Ecto neural progenitor cell (in vitro differentiated cells): ENCODE measurements at places on chromosomes 7 and 10.

GRCh38 chr7:143375298-143376034 is 5.7 kb upstream of the ZYX start:
- no peak for DNase-seq

DNA sequence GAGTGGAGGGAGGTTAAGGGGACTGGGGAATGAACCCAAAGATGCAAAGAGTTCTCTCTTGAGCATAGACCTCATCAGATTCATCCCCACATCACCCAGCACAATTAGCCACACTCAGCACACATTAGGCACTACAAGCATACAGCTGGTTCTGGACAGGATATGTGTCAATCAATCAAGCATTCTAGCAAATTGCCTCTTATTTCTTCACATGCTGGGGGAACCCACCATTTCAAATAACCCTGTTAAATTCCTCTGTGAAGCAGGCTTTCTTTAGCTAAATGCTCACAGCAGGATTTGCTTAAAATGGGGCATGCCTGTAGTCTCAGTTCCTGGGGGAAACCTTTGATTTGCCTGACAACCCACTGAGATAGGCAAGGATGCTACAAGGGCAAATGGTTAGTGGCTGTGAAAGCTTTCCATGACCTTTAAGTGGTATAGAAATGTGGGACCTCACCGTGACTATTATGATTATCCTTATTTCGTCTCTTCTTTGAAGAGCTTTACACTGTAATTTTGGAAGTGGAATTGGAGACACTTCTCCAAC is 193.4 kb upstream of the ZMIZ1 start:
- peak; percentile 33 for DNase-seq

- DNase-seq: no peak
Measured at GRCh38 chr10:133221331-133221730, 8.7 kb upstream of the UTF1 start.

DNA sequence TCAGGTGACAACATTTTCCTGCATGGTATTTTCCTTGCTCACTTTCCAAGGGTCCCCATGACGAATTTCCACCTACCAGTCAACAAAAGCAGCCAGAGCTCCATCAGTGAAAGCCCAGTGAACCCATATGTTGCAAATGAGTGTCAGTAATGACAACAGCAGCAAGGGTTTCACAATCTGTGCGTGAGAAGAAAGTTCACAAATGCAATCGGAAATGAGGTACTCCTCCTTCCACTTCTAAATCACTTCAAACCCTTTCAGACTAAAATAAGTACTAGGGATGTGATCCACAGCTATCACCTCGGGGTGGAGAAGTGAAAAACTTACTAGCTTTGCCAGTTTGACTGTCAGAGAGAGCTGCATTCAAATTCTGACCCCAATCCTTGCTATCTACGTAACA is 55.6 kb upstream of the BET1 start:
- DNase-seq: no peak

DNA sequence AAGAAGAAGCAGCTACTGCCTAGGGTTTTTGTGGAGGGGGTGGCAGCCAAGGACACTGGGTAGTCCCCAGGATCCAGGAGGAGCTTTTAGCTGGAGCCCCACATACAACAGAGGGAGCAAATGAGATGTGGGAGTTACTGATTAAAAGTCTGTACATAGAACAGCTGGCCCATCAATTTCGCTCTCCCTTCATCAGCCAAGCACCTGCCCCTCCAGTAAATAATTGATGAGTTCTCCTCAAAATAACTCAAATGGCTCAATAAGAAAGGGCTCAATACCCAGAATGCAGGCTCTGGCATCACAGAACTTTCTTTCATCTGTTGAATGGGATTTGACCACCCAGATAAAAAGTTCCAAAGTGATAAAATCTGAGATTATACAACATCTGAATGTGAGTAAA is 15.1 kb upstream of the WNT8B start:
- DNase-seq: no peak

DNA sequence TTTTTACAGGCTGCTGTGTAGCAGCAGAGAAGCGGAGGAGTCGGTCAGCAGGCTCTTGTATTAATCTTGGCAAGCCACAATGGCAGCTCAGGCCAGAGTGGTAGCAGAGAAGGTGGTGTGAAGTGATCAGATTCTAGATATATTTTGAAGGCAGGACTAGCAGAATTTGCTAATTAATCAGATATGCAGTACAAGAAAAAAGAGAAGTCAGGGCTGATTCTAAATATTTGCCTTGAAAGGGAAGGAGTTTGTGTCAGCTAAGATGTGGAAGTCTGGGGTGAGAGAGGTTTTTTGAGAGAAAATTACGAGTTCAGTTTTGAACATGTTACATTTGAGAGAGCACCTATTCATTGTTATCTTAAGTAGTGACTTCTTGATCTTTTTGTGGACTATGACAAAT is 176.3 kb downstream of the WNT2 start:
- DNase-seq: no peak

DNA sequence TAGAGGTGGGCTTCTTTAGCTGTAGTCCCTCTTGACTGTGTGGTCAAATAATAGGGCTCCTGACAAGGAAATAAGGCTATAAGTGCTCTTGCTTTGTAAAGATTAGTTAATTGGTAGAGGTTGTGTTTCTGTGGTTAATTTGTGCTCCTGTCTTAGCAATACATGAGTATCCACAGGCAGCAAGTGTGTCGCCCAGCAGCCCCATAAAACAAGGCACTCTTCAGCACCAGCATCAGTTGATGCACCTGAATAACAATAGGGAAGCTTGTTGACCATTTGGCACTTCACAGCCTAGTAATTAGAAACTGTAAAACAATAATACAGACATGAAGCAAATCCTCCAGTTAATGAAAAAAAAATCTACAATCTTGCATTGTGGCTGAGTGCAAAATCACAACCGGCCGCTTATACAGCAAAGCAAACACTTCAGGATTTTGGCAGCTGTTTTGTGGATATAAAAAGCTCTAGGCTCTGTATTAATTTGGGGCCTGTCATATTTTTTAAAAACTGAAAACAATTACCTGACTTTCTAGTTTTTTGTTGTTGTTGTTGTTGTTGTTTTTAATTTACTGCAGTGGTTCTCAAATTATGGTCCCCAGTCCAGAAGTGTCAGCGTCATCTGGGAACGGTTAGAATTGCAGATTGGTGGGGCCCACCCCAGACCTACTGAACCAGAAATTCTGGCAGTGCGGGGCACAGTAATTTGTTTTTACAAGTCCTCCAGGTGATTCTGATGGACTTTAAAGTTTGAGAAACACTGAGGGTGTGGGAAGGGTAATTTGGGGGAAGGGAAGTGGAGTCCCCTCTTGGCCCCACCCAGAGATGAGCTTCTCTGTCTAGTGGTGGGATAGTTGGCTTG is 56.8 kb downstream of the AUTS2 start:
- no peak for DNase-seq

GRCh38 chr10:128624656-128625530 is 498.7 kb upstream of the MKI67 start:
- DNase-seq: no peak

DNA sequence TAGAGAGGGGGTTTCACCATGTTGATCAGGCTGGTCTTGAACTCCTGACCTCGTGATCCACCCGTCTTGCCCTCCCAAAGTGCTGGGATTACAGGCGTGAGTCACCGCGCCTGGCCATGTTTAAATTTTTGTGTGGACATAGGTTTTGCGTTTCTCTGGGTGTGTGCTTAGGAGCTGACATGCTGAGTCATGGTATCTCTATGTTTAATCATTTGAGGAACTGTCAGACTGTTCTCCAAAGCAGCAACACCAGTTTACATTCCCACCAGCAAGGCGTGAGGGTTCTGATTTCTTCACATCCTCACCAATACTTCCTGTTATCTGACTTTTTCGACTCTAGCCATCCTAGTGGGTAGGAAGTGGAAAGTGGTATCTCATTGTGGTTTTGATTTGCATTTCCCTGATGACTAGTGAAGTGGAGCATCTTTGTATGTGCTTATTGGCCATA is 153.7 kb downstream of the DNAJB6 start:
- peak; percentile 5 for DNase-seq

DNA sequence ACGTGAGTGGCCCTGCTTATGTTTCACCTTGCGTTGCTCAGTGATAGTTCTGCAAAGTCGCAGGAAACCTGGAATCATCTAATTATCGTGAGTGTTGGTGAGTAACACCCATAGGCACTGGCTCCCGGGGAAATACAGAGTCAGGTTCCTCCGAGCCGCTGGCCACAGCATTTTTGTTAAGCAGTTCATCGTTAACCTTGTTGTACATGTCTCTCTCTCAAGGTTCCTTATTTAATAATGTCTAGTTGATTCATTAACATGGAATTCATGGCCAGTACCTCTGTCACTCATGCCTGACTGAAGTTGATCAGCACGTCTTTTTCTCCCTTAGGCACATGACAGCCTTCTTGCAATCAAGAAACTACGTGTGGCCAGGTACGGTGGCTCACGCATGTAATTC is 3.1 kb upstream of the ZFAND2A start:
- no peak for DNase-seq

GRCh38 chr10:61262486-61263261 is 190.5 kb downstream of the TMEM26 start:
- no peak for DNase-seq

GRCh38 chr7:148356303-148356702 is 234.3 kb upstream of the C7orf33 start:
- DNase-seq: no peak

DNA sequence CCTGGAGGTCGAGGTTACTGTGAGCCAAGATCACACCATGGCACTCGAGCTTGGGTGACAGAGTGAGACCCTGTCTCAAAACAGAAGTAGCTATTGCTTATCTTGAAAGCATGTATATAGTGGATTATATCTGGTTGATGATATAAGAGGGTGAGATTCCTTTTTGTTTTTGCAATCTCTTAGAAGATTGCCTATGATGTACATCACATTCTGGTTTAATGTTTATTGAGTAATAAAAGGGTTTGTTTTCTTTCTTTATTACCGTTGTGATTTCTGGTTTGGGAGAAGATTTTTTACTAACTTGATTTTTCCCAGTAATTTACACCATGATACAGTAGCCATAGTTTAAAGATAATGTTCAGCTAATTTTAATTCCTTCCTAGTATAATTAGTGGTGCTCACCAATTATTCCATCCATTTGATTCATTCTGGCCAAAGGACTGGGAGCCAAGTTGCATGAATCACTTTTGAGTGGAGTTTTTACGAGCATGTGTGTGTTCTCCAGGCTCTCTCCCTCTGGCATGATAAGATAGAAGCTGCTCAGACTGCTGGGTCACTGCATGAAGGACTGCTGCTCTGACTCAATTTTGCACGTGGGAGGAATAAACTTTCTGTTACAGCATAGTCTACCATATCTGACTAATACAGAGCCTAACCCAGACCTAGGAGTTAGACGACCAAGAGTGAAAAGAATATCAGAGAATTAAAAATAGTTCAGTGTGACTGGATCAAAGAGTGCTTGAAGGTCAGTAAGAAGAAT is 13.5 kb upstream of the TSPAN13 start:
- no peak for DNase-seq

- DNase-seq: no peak
Measured at GRCh38 chr7:9200626-9201025, 767.2 kb downstream of the NXPH1 start.

DNA sequence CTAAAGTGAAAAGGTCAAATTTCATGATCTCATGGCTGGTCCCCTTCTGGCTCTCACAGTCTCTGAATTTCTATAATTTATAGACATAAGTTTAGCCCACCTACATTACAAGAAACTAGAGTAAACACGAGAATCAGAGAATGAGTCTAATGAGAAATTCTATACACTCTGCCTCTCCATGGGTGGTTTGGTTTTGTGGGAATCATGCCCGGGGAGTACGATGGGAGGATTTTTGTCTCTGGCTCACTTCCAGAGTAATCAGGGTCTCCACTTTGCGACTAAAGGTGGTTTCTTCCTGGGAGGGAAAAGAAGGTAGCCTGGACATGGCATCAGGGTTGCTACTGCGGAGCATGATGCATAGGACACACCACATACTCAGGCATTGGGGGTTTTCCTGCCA is 69.7 kb downstream of the MRC1 start:
- DNase-seq: no peak

- DNase-seq: no peak
Measured at GRCh38 chr10:74165530-74165901, 14.5 kb downstream of the ADK start.

DNA sequence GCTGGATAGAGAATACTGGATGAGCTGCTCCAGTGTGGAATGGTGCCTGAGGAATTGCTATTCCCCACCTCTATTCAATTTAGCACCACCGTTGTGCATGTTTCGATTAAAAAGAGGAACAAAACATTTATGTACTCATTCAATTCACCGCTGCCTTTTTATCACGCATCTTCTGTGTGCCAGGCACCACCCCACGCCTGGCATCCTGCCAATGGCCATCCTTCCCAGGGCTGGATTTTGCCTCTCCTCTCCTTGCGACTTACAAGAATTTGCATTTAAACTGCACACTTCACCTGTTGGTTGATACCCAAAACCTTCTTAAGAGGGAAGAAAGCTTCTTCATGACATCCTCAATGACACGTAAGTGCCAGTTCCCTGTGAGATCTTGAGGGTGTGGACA is 110.2 kb upstream of the DPP6 start:
- DNase-seq: no peak

- no peak for DNase-seq
Measured at GRCh38 chr10:113151190-113151666, 201.2 kb downstream of the TCF7L2 start.

GRCh38 chr10:55873485-55873884 is 487.6 kb downstream of the ZWINT start:
- no peak for DNase-seq

- no peak for DNase-seq
Measured at GRCh38 chr10:79266084-79266483, 81.2 kb upstream of the PPIF start.

DNA sequence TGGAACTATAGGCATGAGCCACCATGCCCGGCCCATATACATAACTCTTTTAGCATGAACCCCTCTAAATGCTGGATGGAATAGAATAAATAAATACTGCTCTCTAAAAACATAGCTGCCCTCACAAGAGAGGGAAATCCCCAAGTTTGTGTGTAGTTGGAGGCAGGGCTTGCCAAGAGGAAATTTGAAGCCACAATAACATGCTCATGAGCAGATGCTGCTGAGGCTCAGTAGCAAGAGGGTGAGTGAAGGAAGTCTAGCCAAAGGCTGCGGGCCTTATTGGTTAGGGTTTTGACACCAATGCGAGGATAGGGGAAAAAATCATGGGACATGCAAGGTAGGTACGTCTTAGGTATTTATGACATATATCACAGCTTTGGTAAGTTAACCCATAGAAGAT is 17.3 kb downstream of the TPK1 start:
- no peak for DNase-seq

GRCh38 chr10:120732067-120732466 is 119.1 kb upstream of the WDR11 start:
- DNase-seq: no peak

GRCh38 chr10:62037166-62037831 is 135.8 kb downstream of the ARID5B start:
- DNase-seq: no peak
